ENCODE measurements at places on chromosomes 2 and 18. TPM values are rescaled to one million over a fixed set of nuclear protein-coding genes. Genes with fewer than 3 reads are reported as not detected.

Gene TWIST2
- polyA plus RNA-seq, result 2.1 TPM

Gene MARS2
- 8.2 TPM for polyA plus RNA-seq

Gene RESP18
- polyA plus RNA-seq, result not detected

Gene SCG2
- polyA plus RNA-seq, result 0.17 TPM

Gene PRR30
- polyA plus RNA-seq, result not detected

Gene KCMF1
- 15.9 TPM for polyA plus RNA-seq

Gene GIGYF2
- polyA plus RNA-seq, result 7.3 TPM

Gene ALLC
- not detected for polyA plus RNA-seq

Gene SPATA3
- polyA plus RNA-seq, result not detected

Gene KIF5C
- 1.1 TPM for polyA plus RNA-seq

Gene COL3A1
- 24.9 TPM for polyA plus RNA-seq

Gene FSIP2
- polyA plus RNA-seq, result 0.03 TPM

Gene CHCHD5
- 21.5 TPM for polyA plus RNA-seq

- DNase-seq, result no peak
Measured at GRCh38 chr2:214774108-214774507, 35.4 kb downstream of the BARD1 start.

DNA sequence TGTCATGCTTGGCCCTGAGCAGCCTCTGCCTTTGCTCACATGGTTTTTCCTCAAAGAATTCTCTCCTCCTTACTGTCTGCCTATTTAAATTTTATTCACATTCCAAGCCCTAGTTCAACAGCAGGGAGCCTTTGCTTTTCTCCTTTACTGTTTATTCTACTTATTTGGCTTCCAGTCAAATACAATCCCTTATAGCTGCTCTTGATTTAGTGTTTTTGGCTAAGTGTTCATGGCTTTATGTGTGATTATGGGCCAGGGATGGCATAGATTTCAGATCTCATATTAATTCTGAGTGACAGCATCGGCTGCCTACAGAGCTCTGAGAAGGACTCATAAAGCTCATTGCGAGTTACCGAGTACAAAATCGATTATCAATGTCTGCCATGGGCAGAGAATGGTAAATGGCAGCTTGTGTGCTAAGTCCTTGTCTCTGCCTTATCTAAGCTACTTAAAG, 106.7 kb downstream of the METTL8 start:
- DNase-seq, result no peak

GRCh38 chr2:45459860-45460259, 151.2 kb downstream of the SRBD1 start:
- no peak for DNase-seq

GRCh38 chr18:48754993-48755473, 195.7 kb downstream of the SMAD7 start:
- no peak for DNase-seq

DNA sequence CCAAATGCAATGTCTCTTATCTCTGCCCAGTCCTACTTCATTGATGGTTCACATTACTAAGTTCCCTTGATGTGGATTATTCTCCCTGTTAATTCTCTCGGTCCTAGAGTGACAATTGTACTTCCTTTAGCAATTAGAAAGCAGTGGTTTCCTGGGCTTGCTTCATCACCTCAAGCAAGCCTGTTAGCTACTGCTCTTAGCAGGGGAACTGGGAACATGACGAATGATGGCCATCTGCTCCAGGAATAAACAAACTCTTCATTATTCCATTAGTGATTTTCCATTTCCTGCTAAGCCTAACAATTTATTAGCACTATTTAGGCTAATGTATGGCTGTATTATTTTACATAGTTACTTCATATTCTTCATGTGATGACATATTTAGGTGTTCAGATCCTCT, 331.8 kb downstream of the MTX2 start:
- DNase-seq, result no peak

- DNase-seq, result no peak
Measured at GRCh38 chr2:74619651-74620297, 28.4 kb downstream of the M1AP start.

- no peak for DNase-seq
Measured at GRCh38 chr2:28049899-28050298, 159.4 kb downstream of the BABAM2 start.

DNA sequence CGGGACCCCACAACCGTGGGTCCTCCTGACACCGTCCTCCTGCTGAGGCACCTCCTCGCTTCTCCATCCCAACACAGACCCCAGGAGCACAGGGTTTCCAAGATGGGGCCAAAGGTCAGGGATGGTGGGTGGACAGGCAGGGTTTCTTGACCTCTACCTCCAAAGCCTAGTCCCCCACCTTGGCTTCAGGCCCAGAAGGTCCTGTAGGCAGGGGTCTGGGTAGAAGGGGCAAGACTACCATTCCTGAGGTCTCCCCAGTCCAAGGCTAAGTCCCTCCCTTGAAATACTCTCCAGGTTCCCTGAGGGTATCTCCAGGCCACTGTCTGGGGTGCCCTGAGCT, 7.1 kb downstream of the CYP26B1 start:
- DNase-seq, result no peak

- no peak for DNase-seq
Measured at GRCh38 chr2:209236377-209236776, 187.5 kb upstream of the MAP2 start.

- no peak for DNase-seq
Measured at GRCh38 chr2:8312861-8313830, 368.7 kb upstream of the ID2 start.

DNA sequence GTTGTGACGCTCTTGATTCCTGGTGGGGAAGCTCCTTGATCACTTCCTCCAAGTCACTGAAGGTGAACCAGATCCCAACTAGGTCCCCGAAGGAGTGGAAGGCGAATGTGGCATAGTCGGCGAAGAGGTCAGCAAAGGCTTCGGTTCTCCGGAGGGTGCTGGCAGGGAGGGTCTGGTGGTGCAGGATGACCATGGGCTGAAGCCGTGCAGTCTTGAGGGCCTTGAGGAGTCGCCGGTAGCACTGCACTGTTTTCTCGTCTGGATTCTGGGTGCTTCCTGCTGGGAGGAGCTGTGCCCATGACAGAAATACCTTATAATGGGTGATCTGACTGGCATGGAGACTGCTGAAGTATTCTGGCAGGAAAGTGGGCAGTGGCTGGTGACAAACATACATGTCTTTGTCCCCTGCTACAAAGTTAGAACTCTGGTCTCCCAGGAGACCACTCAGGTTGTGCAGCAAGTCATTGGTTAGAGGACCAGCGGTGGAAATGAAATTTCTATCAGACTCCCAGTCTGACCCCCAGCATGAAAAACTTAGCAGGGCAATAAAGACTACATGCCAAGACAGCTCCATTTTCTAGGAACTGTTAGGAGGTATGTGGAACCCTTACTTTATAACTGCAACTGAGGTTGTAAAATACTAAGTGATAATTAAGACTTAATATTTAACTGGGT, at the start of gene LCT:
Gene LCT, minus strand, starts transcription at position 589 of the 675 bp plus-strand sequence. Its CDS starts 15 bp downstream, at position 574.
- no peak for DNase-seq

DNA sequence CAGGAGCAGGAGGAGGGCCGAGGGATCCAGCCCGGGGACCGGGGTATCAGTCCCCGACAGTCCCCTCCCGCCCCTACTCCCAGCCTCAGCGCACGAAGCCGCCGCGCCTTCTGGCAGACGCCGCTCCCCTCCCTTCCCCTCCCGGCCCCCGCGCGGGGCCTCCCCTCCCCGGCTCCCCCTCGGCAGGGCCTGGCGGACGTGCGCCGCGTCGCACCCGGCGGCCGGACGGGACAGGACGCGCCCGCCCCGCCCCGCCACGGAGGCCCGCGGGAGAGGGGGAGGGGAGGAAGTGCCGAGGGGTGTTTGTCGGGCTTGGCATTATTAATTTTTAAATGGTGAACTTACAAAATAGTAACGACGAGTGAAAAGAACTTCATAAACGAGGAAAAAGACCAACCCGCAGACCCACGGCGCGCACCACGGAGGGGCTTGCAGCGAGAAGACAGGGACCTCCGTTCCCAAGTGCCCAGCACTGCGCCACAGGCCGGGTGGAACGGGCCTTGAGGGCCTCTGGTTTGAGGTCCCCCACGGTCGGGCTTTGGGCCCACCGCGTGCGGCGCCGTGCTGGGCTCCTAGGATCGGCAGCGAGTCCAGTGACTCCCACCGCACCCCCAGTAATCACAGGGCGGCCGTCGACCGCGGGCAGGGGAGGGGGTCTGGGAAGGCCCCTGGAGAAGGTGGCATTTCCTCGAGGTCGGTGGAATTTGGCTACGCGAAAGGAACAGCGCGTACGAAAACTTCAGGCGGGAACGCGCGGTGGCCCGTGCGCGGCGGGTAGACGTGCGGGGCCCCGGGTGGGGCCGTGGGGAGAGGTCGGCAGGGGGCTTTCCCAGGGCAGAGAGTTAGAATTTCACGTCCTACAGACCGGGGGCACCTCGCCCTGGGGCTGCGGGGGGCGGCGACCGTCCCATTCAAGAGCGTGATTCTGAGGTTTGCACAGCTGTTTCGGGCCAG, 954 bp upstream of the CTDSP1 start:
- peak; percentile 96 for DNase-seq

DNA sequence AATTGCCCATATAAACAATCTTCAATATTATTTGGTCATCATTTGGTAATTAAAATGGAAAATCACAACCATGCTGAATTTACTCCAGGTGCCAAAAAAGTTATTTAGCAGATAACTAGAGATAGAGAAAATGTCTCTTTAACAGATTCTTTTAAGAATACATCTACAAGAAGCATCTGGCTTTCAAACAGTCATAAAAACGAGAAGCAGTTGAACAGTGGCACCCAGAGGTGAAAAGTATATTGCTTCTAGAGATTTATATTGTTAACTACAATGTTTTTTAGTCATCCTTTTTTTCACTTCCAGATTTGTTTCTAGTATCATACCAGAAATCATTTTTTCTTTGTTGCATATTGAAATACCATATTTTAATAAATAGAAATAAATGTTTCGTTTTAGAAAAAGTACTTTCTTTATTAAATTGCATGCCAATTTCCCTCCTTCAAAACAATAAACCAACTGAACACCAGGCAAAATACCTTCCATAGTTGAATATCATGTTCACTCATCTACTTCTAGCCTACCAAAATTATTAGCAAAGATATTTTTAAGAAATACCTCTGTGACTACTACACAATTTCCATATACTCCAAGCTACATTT, 65.4 kb upstream of the HNRNPA3 start:
- DNase-seq, result no peak

GRCh38 chr2:127158614-127159290, 51.8 kb upstream of the BIN1 start:
- peak; percentile 33 for DNase-seq

DNA sequence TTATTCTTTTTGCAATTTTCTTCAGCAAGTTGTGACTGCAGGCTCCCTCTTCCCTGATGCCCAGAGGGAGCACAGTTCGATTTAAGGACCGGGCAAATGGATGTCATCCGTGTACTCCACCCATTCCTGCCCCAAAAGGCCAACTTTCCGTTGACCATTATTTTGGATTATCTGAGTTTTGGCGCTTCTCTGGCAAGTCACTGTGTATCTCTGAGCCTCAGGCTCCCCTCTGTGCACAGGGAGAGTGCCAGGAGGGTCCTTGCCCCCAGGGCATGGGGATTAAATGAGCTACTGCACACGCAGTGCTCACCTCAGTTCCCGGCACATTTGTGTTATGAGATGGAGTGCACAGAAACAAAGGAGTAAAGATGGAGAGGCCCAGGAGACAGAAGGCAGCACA, 41.4 kb upstream of the HDAC4 start:
- DNase-seq, result no peak

GRCh38 chr2:191666732-191667131, 11.2 kb upstream of the NABP1 start:
- no peak for DNase-seq

GRCh38 chr18:13808294-13809042, 15.5 kb upstream of the MC5R start:
- no peak for DNase-seq

DNA sequence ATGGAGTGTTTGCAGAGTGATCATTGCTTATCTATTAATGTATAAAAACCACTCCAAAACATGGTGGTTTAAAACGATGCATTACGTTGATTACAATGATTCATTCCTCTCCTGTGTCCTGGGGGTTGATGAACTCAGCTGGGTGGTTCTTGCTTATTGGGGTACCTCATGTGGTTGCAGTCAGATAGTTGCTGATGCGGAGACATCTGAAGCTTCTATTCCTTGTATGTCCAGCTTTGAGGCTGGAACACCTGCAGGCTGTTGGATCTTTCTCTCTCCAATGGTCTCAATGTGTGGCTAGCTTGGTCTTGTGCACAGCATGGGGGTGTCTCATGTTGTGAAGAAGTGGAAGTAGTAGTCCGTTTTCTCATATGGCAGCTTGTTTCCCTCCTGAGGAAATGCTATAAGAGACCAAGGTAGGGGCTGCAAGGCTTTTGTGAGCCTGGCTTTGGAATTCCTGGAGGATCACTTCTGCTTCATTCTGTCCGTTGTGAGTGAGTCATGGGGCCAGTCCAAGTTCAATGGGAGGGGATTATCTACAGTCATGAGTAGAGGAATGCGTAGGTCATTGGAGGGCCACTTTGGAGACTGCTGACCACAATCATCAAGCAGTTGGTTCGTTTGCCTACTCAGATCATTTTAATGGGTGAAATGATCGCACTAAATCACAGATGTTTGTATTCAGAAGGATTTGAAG, 601.0 kb downstream of the SLC4A3 start:
- no peak for DNase-seq

GRCh38 chr2:65660340-65660739, 227.9 kb upstream of the SPRED2 start:
- no peak for DNase-seq

DNA sequence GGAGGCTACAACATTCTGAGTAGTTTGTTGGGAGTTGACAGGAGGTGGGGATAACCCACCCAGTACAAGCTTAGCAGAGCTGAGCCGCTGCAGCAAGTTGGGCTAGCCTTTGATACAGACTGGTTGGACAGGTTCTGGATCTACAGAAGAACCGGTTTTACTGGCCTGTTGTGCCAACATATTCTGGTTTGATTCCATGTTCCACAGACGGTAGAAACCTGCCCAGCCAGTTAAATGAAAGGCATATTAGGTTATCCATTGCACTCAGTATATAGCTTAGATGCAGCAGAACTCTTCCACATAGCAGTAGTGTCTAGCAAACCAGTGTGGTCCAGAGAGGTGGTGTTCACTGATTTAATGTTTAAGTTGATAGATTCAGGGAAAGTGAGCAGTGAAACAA, 19.3 kb upstream of the RBBP8 start:
- no peak for DNase-seq

GRCh38 chr2:189524746-189525145, 55.8 kb downstream of the SLC40A1 start:
- no peak for DNase-seq

- no peak for DNase-seq
Measured at GRCh38 chr2:105627534-105627933, 117.2 kb upstream of the NCK2 start.

- DNase-seq, result no peak
Measured at GRCh38 chr18:79121746-79122474, 52.7 kb downstream of the ATP9B start.

DNA sequence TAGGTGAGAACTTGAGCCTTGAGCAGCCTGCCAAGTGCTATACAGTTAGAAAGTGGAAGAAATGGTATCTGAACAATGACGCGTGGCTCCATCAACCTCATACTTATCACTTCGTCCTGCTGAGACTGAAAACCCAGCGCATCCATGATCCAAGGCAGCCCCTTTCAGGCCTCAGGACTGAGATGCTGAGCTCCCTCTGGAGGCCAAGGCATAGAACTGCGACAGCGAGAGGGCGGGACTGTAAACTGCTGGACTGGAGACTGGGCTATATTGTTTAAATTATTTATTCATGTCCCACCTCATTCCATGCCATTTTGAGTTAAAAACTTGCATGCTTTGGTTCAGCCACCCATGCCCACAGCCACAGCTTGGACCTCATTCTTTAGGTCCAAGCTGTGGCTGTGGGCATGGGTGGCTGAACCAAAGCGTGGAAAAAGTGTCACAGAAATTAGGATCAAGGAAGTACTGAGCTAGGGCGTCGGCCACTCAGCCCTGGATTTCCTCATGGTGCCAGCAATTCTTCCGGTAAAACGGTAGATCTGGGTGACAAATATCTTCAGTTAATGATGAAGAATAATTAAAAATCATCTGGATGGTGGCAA, 195.5 kb downstream of the L3MBTL4 start:
- no peak for DNase-seq

All from spleen (tissue), 13 donors.